Activated naive CD4-positive, alpha-beta T cell treated with anti-CD3 and anti-CD28 coated beads, Interleukin-2, amount 50 U/mL, for 72 hours (primary cell): ENCODE measurements at places on chromosomes 7 and 10. TPM values are rescaled to one million over a fixed set of nuclear protein-coding genes. Genes with fewer than 3 reads are reported as not detected.
A peak's percentile ranks its signal among the peaks of the same experiment; 100 is the strongest.

- no peak for DNase-seq
Measured at GRCh38 chr10:73246322-73246645, 771 bp downstream of the DNAJC9 start.

DNA sequence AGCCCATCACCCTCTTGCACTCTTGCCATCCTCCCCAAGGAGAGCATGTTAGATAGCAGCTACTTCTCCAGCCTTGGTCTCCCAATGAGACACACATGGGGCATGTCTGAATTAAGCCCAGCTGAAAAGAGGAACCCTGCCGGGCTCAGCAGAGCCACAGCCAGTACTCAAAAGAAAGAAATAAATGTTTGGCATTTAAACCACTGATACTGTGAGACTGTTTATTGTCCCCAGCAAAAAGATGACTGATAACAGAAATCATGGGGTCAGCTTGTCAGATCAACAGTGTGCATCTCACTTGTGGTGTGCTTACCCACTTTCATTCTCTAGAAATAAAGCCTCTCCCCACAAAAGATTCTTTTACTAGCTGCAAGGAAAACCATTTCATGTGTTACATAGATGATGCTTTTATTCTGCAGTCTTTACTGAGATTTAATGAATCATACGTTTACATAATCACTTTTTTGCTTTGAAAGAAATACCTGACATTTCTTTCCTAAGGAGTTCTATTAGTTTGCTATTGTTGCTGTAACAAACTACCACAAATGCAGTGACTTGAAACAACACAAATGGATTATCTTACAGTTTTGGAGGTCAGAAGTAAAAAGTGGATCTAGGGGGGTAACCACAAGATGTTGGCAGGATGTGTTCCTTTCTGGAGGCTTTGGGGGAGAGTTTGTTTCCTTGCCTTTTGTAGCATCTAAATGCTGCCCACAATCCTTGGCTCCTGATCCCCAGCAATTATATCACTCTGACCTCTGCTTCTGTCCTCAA, 20.9 kb downstream of the ANKRD7 start:
- DNase-seq: no peak

DNA sequence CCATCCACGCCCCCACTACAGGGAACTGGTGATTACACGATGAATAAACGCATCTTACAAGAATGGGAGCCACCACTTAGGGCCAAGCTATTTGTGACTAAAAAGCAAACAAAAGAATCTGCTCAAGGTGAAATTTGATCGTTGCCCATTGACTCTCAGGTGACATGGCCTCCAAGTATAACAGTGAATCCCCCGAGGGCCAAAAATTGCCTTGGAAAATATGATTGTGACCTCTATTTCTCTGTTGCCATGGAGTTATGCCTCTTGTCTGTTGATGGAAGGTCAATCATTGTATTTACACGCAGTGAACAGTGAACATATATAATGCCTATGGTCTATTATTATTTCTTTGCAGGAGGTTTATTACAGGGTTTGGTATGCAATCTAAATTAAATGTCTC, 282.3 kb downstream of the KLF6 start:
- no peak for DNase-seq

- no peak for DNase-seq
Measured at GRCh38 chr10:80518807-80519360, 18.8 kb upstream of the SH2D4B start.

- no peak for DNase-seq
Measured at GRCh38 chr10:35089611-35090161, 455 bp downstream of the CUL2 start.

GRCh38 chr7:2281541-2281940, 32.7 kb downstream of the SNX8 start:
- no peak for DNase-seq

DNA sequence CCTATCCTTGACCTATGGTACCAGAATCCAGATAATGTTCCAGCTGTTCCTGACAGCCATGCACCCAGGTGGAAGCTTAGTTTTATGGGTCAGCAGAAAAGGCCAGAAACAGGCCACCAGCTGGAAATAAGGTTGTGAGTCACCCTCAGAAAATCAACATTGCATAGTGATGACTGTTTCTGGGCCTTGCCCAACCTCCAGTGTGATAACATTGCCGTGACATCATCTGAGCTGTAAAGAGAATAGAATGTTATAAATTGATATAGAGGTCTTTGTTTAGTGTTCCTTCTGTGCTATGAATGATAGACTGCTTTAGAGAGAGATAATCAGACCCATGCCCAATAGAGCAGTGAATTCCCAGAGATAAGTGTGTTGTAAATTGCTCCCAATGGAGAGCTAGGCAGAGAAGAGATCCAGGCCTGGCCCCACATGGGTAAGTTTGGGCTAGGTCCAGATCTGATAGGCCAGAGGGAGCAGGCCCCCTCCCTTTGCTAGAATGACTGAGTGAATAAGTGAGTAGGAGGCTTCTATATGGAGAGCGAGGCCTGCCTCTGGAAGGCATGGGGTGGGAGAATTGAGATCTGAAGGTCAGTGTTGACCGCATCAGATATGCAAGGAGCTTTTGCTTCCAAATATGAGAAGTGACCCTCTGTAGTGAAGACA, 14.2 kb upstream of the HPS1 start:
- no peak for DNase-seq

- no peak for DNase-seq
Measured at GRCh38 chr7:14258861-14259260, 269.4 kb upstream of the ETV1 start.

- peak; percentile 78 for DNase-seq
Measured at GRCh38 chr7:23474094-23474828, 4.0 kb upstream of the IGF2BP3 start.

GRCh38 chr10:43386981-43387677, 15.7 kb downstream of the FXYD4 start:
- DNase-seq: no peak

DNA sequence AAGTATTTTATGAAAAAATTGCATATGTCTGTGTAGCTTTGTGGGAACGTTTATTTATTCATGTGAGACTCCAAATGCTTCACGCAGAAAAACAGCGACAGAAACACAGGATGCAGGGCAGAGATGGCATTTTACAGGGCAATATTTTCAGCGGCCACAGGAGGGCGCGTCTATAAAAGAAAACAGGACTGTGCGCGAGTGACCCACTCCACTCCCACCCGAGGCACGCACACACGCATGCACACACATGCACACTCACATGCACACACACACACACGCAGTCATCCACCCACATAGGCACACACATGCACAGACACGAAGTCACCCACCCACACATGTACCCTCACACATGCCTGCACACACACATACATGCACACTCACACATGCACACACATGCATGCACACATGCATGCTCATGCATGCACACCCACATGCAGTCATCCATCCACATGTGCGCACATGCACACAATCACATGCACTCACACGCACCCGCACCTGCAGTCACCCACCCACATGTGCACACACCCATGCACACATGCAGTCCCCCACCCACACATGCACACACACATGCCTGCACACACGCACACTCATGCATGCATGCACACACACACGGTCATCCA, 96.3 kb downstream of the DNAJB6 start:
- no peak for DNase-seq

GRCh38 chr10:48366261-48366660, 59.8 kb downstream of the MAPK8 start:
- no peak for DNase-seq

- DNase-seq: no peak
Measured at GRCh38 chr10:124214610-124215375, 121.4 kb upstream of the CHST15 start.

GRCh38 chr10:48519481-48520183, 85.2 kb downstream of the ARHGAP22 start:
- no peak for DNase-seq

DNA sequence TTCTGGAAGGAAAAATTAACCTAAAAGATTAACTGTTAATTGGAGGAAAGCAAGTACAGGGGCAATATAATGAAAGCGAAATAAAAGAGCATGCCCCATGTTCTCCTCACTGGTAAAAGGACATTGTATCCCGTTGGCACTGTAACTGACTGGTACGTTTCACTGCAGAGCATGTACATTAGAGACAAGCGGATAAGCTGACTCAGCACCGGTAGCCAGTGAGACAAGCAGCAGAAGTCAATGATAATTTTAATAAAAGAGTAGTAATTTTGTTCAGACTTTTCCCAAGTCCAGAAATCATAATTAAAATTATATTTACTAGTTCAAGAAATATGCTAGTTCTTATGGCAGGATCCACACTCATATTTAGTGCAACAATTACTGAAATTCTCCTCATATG, 161.5 kb upstream of the VWC2 start:
- DNase-seq: no peak

DNA sequence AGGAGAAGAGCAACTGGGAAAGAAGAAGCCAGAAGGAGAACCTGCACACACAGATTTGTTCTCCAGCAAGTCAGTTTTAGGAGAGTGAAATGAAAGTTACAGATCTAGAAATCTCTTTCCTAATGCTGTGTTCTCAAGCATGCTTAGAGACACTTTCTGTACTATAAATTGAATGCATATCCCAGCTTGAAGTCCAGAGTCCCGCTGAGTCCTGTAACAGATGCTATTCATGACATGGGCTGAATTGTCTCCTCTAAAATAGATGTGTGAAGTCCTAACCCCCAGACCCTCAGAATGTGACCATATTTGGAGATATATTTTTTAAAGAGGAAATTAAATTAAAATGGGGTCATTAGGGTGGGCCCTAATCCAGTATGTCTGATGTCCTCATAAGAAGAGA, 46.9 kb upstream of the GJD4 start:
- no peak for DNase-seq

GRCh38 chr10:62379394-62379793, 5.2 kb downstream of the ZNF365 start:
- no peak for DNase-seq

DNA sequence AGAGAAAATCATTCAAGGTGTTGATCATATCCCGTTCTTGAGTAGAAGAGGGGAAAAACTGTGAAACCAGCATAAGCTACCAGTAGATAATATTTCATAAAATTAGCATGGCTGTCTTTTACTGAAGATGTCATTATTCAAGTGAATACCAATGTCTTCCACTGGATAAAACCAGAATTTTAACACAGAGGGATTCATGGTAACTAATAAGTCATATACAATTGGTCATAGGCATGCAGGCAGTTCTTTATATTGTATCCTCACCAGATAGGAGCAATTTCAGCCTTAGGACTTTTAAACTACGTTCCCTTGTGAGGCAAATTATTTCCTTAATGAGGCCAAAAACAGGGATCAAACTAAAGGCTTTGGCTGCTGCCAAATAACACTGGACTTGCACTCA, 202.3 kb upstream of the PITRM1 start:
- DNase-seq: no peak

DNA sequence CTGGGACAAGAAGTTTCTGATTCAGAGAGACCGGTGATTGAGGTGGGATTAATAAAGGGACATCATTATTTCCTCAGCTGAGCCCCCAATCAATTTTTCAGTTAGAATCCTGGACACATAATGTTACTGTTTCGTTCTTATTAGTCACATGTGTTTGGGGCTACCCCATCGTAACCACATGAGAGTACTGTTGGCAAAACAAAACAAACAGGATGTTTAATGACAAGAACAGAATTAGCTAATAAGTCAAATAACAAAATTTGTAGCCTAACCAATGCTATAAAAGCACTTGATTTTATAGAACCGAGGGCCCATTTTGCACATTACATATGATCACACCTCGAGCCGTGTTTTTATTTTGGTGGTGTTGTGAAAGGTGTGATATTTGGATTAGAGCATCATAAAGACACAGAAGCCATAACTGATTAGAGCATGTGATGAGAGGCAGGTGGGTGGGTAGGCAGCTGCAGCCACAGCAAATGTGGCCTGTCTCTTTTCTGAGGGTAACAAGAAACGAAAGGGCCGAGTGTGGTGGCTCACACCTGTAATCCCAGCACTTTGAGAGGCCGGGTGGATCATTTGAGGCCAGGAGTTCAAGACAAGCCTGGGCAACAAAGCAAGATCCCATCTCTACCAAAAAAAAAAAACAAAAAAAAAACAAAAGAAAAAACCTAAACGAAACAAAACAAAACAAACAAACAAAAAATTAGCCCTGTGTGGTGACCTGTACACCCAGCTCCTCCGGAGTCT, 1.8 kb upstream of the VWC2 start:
- DNase-seq: no peak

DNA sequence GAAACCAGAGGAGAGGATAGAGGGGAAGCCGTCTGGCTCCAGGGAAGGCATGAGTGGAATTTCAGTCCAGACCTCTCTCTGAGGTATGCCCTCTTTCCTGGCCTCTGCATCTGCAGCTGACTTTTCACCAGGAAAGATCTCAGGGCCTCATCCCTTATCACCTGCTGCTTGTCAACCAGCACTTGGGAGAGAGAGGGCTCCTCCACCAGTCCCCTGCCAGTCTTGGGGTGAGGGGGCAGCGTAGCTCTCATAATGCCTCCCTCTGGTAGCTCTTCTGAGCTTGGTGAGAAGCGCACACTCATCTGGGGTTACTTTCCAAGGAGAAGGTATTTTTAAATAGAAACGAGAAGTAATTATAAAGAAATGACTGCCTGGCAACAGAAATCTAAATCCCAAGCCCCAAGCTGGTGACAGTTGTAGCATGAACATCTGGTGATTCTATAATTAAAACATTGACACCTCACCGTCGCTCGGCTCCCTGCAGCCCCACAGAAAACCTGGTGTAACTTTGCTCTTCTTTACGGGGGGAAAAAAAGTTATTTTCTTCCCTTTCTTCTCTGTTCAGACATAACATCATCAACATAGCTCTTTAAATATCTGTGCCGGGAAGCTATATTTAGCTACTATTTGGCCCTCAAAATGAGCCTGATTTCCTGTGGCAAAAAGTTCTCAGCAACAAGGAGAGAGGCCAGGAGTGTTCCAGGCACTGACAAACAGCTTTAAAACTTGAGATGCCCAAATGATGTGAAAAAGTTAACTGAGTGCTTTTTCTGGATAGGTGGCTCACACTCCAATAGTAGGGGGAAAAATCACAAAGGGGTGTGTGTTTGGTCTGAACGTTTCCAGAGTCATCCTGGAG, 26.9 kb downstream of the HIP1 start:
- no peak for DNase-seq

DNA sequence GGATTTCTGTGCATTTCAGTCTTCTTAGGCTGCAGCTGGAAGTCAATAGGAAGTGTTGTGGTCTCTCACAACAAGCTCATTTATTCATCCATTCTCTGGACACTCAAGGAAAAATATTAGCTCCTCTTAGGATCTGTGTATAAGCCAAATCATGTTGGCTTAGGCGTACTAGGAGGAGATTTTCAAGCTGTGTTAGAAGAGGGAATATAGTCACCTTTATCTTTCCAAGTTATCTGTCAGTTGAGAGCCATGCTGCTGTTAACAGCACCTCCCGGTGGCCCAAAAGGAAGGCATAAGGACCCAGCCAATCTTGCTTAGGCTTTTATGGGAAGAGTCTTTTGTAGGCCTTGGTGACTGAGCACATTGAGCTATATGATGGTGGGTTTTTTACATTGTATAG, 220.0 kb downstream of the LRMDA start:
- no peak for DNase-seq

Gene SYT15B
- 0.23 TPM for total RNA-seq

Gene PON1
- not detected for total RNA-seq

Gene ZNF12
- total RNA-seq: 25.1 TPM

Gene SPAG6
- total RNA-seq: 0.19 TPM

Gene IRF5
- 9.7 TPM for total RNA-seq

Gene NKX1-2
- total RNA-seq: not detected

Gene HTR5A
- total RNA-seq: not detected
